ENCODE measurements at places on chromosomes 7 and 10.

- H3K27ac ChIP-seq = no peak overlapping the region
- no peak overlapping the region for H3K4me3 ChIP-seq
- no peak for DNase-seq
- H3K4me1 ChIP-seq = no peaks in the 10 kb centered on the region
- peaks cover 8% of the 10 kb centered on the region for H3K27me3 ChIP-seq
Observed at GRCh38 chr7:104908636-104909035, 105.4 kb upstream of the KMT2E start.

DNA sequence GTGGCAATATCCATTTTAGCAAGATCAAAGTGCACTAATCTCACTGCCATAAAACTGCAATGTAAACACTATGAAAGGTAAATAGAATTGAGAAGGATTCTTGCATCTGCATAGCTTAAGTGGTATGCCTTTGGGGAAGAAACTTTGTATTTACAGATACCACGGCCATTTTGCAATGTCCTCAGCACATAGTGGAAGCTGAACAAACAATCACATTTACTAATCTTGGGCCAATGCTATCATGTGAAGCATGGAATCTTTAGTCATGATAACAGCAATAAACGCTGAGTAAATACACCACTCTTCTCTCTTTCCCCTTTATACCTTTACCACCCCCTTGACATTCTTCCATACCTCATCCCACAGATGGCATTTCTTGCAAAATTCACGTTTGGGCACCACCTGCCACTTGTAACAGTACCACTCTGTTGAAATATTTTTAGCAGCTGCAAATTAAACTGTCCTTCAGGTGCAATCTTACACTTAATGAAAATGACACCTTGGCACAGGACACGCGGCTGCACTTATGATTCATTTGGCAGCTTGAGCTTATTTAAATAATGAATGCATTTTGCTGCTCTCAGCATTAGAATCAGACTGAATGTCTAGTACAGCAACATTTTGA, 171.8 kb downstream of the SEMA3A start:
- H3K36me3 ChIP-seq = no peaks in the 10 kb centered on the region
- no peaks in the 10 kb centered on the region for H3K27me3 ChIP-seq
- H3K4me1 ChIP-seq = no peaks in the 10 kb centered on the region
- no peak overlapping the region for H3K4me3 ChIP-seq
- no peak for DNase-seq

GRCh38 chr10:111151595-111152307, 74.9 kb downstream of the ADRA2A start:
- no peak overlapping the region for H3K4me3 ChIP-seq
- no peaks in the 10 kb centered on the region for H3K4me1 ChIP-seq
- no peak overlapping the region for H3K27ac ChIP-seq
- no peak for DNase-seq
- no peaks in the 10 kb centered on the region for H3K27me3 ChIP-seq

- H3K27ac ChIP-seq = no peak overlapping the region
- DNase-seq = no peak
- peaks cover 12% of the 10 kb centered on the region for H3K4me1 ChIP-seq
- no peak overlapping the region for H3K4me3 ChIP-seq
- H3K36me3 ChIP-seq = peaks cover 84% of the 10 kb centered on the region
Observed at GRCh38 chr7:128076796-128077271, 45.6 kb upstream of the LRRC4 start.
